Urinary bladder (tissue), 4 donors: ENCODE measurements at places on chromosomes 16 and 17. TPM values are rescaled to one million over a fixed set of nuclear protein-coding genes. Genes with fewer than 3 reads are reported as not detected.

- no peak for DNase-seq
Measured at GRCh38 chr16:11494433-11494832, 92.3 kb downstream of the LITAF start.

Gene ABCC11
- total RNA-seq, result 0.11 TPM

- DNase-seq, result no peak
Measured at GRCh38 chr16:8661703-8662102, 12.7 kb upstream of the ABAT start.

Gene SPAG9
- 211 TPM for total RNA-seq

Gene FOXN1
- total RNA-seq, result 0.11 TPM

Gene TBC1D3B
- 2.1 TPM for total RNA-seq

Gene FAM171A2
- 5.7 TPM for total RNA-seq

Gene CLEC18A
- total RNA-seq, result 1.7 TPM

GRCh38 chr16:2465653-2466415 is 5.3 kb upstream of the NTN3 start:
- DNase-seq, result no peak

GRCh38 chr16:1027501-1027815 is 45.1 kb upstream of the SSTR5 start:
- DNase-seq, result no peak

Gene IL34
- total RNA-seq, result 10.6 TPM

- peak; percentile 74 for DNase-seq
Measured at GRCh38 chr17:37361543-37361942, 14.2 kb upstream of the C17orf78 start.

Gene PIEZO1
- total RNA-seq, result 62.0 TPM

Gene RNF222
- not detected for total RNA-seq

GRCh38 chr16:2881783-2882649 is 999 bp upstream of the FLYWCH2 start:
- no peak for DNase-seq

DNA sequence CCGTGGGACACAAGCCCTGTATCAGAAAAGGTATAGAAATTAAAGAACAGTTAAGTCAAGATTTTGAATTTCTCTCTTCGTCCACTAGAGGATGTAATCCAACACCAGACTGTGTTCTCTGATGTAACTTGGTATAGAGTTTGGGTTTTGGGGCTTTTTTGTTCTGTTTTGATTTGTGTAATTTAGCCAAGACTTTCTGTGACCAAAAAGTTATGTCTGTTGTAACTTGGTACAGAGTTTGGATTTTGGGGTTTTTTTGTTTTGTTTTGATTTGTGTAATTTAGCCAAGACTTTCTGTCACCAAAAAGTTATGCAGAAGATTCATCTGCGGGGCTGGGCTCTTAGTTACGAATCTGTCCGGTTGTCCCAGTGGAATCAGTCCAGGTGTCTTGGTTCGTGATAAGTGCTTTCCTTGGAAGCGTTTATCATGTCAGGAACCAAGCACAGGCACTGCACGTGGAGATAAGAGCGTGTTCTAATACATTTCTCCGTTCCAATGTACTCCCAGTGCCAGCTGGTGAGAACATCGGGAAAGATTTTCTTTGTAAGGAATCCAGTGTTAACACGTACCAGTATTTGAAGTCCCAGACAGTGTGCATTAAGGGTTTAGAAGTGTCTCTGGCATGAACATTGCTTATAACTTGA is 44.1 kb upstream of the SEC14L1 start:
- DNase-seq, result no peak

Gene AP1G1
- total RNA-seq, result 100 TPM

DNA sequence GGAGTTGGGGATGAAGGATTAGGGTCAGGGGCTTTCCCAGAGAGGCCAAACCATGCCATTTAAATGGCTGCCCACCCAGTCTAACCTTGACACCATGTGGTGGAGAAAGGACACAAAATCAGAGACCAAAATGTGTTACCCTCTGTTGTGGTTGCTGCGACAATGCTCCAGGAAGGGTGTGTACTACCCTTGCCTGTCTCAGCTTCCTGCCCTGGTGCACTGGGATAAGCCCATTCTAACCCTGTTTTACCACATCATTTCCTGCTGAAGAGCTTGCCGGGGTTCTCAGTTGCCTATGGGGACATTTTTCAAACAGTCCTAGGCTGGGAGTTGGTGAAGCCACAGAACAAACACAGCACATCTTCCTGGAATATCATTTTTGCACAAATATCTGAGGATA is 4.9 kb downstream of the OR4D1 start:
- DNase-seq, result no peak

DNA sequence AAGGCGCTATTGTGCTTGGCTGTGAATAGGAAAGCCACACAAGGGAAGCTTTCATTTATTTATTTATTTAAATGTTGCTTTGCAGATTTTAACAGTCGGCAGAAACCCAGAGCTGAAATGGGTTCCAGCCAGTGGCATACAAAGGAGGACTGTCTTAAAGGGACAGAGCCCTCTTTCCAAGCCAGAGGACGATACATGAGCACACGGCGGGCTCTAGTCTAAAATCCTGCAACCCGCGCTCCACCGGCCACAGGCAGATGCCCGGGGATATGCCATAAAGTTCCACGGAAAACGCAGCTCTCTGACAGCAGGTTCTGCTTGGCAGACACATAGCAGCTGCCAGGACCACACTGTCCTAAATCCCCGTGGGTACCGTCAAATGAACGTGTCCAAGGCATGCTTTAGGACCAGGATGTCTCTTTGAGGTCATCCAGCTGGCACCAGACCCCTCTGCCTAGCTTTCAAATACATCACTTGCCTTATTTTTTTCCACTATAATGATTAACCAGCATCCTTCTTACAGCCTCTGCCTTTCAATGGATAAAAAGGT is 64.6 kb downstream of the CYTH1 start:
- DNase-seq, result no peak

Gene CLEC10A
- 5.0 TPM for total RNA-seq

GRCh38 chr17:59028328-59028727 is 78.4 kb downstream of the TRIM37 start:
- no peak for DNase-seq

Gene NOS2
- total RNA-seq, result 0.26 TPM

DNA sequence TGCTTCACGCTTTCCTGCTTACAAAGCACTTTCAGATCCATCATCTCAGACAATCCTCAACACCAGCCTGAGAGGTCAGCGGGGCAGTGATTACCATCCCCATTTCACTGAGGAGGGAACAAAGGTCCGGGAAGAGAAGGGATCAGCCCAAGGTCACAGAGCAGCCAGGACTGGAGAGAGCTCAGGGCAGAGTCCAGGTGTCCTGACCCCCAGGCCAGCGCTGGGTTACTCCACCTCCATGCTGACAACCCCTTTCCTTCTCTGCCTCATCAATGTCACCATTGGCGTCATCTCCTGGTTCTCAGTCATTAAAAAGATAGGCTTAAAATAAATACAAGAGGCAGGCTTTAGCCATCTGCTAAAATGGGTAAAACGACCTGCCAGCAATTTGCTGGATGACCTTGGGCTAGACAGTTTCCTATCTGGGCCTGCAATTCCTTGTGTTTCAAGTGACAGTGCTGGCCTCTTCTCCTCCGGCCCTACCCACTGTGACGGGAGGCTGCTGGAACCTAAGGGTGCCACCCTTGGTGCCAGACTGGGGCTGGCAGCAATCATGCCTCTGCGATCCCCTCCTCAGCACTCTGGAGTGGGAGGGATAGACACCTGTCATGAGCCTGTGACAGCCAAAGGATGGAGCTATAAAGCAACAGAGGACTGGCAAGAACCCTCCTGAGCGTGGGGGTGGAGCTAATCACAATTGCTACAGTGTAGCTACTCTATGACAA is 79.5 kb upstream of the CCL1 start:
- no peak for DNase-seq

DNA sequence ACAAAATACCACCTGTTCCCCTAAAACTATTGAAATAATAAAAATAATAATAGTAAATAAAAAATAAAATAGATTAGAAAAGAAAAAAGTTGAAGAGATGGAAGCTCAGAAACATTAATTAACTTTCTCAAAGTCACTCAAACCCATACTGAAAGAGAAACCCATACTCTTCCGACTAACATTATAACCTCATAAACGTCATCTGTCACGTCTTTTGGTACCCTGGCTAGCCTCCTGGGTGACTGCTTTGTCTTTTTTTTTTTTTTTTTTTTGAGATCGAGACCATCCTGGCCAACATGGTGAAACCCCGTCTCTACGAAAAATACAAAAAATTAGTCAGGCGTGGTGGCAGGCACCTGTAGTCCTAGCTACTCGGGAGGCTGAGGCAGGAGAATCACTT is 7.6 kb downstream of the SLFN12L start:
- DNase-seq, result no peak

Gene TMEM98
- total RNA-seq, result 79.7 TPM

Gene NUPR1
- total RNA-seq, result 4.1 TPM
